ENCODE measurements at places on chromosomes 12 and 14.

DNA sequence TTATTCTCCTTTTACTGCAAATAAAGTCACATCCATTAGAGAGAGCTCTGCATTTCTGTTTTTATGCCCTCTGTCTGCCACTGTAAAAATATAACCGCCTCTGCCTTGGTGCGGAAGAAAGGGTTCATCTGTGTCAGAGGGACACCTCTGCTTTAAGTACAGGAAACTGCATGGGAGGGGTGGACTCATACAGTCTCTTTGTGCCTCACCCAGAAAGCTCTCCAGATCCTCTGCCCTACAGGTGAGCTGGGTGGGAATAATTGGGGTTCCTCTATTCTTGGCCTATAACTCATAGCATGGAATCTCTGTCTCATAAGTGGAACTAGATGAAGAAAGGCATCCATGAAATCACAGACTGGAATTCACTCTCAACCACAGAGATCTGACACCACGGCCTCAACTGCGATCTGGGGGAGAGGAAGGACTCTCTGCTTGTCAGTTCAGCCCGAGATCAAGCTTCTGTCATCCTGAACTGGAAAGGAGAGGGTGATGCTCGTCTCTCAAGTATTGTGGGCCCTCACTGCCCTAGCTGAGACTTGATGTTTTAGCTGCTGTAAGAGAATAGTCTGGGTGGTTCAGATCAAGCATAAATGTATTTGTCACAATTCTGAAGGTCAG lies 702.3 kb downstream of the TMEM121 start:
- DNase-seq = no peak

DNA sequence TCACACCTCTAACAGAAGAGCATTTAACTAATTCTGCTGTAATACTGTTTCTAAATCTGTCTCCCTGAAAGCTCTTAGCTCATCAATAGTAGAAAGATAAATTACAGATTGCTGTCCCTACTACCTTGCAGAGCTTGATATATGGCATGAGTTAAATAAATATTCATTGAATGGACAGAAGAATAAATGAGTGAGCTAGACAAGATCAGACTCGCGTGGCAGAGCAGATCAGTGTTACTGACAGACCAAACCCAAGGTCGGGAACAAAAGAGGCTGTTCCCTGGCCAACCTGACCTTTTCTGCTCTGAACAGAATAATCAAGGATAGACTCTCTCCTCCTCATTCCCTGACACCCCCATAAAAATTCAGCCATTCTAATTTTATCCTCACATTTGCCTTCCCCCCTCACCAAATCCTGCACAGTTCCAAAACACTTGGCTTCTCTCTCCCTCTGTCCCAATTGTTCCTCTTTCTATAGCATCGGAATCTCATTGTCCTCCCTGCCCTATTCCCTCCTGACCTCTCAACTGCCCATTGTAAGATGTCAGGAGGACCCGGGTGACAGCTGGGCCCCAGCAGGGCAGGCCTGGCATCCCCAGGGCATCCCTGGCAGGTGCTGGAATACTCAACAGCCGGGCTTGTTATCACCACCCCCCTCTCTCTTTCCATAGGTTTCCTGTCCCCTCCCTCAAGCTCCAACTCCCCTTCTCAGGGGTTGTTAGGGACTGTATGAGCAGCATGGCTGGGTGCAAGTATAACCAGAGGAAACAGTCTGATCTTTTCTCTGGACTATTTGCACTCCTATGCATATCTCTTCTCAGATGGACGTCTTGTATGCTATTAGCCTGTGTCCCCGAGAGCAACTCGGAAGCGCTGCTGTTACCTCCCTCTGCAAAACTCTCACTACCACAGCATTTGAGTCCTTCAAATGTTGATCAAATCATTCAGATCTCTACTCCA lies 19.9 kb downstream of the NEUROD4 start:
- DNase-seq = no peak

- no peak for DNase-seq
Observed at GRCh38 chr12:103915306-103915705, 14.9 kb upstream of the HSP90B1 start.

DNA sequence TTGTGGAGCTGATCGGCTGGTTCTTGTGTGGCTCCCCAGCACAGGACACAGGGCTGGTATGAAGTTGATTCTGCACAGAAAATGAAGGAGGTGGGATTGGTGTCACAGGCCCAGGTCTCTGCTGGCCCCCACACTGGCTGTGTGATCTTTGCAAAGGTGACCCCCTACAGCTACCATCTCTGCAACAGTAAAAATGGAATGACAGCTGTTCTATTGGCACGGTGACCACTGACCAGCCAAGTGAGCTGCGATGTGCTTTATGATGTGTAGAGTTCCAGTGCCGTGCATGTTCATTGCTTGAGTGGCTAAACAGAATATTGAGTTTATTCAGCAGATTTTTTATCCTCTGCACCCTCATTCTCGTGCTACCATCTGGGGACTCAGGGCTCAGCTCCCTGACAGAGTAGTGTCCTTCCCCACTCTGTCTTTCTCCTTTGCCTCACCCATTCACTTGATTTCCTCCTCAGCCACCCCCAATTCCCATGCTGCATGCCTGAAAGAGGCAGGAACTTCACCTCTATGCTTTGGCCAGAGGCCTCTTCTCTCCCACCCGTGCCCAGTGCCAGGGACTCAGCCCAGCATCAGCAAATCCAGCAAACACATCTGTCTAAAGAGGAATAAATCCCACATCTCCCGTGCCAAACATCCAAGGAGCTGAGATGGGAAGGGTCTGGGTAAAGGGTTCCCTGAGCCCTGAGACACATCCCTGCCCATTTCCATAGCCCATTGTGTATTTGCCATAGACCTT lies 21.2 kb downstream of the C14orf132 start:
- DNase-seq = no peak
